ENCODE measurements at places on chromosomes 6 and 20. TPM values are rescaled to one million over a fixed set of nuclear protein-coding genes. Genes with fewer than 3 reads are reported as not detected.
A peak's percentile ranks its signal among the peaks of the same experiment; 100 is the strongest.

DNA sequence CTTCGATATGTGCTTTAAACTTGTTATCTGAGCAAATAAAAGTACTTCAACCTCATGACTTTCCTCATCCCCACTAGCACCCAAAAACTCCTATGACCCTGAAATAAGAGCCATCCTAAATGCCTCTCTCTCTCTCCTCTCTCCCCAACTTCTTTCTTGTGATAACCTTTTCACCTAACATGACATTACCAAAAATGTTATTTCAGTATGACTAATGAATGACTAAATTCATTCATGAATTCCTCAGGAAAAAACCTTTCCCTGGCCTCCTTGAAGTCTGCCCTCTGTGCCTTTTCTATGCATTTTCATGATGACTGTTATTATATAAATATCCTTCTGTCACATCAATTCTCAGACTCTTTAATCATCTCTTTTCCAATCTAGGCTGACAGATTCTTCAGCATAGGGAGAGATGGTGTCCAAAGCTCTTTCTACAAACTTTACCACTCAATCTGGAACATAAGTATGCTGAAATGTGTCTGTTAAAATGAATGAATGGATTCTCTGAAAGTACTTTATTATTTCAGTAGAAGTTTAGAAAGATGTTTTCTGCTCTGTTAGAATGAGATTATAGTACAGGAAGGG is 114.3 kb upstream of the GGTLC1 start:
- ATAC-seq, result no peak

DNA sequence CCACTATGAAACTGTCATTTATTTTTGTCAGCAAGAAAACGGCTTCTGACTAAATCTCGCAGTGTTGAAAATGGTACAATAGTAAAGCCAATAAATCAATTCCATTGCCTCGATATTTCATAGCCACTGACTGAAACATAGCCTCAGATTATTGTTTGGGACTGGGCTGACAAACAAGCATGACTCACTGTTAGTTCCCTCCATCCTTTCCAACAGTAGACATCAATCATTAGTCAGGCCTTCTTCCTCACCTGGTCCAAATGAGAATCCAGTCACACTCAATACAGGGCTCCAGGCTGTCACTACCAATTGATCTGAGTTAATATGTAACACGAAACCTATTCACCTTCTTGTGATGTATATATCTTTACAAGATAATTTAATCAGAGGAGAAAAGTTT is 66.1 kb downstream of the ADGRB3 start:
- peak; percentile 98 for ATAC-seq

GRCh38 chr6:55980627-55981211 is 105.3 kb upstream of the BMP5 start:
- ATAC-seq, result no peak

DNA sequence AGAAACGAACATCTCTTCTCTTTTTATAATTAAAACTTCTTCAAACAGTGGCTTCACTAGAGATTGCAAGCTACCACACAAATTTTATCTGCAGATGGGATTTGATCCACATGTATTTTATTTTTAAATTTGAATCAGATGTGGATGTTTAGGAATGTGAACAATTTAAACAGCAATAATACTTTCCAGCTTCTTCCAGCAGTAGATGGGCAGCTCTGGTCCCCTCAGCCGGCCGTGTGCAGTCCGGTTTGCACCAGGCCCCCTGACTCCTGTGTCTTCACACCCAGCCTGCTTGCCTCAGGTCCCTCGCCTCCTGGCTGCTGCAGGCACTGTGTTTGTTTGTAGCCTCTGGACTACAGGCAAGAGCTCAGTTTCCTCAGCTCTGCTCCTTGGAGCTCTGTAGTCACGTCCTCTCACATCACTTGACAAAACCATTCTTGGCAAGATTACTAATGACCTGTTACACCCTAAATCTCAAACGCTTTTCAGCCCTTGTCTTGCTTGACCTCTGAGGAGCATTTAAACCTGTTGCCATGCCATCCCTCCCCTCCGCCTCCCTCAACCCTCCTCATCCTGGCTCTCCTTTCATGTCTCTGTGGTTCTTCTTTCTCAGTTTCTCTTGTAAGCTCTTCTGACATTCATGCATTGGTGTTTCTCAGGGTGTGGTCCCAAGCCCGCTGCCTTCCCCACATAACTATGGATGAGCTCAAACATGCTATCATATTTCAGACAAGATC is 13.2 kb upstream of the ZBTB24 start:
- peak; percentile 94 for ATAC-seq

DNA sequence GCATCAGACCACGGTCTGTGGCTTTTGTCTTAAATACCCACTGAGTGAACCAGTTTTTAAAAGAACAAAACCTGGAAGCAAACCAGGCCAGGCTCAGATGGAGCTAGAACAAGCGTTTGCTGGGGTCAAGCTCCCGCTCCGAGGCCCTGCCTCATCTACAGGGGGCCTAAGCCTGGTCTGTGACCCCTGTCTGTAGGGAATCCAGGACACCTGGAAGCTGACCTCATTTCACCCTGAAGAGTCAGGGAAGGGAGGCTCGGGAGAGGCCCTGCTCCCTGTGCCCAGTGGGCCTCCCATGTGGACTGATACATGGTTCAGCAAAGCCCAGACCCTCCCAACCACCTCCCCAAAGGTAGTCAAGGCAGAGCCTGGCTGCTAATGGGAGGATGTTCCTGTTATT is 26.8 kb upstream of the DLGAP4 start:
- no peak for ATAC-seq

- peak; percentile 75 for ATAC-seq
These were observed 315.8 kb upstream of the SOX4 start for GRCh38 chr6:21277601-21278374.

Gene HSPA12B
- total RNA-seq, result 0.19 TPM

Data from motor neuron (in vitro differentiated cells).